ENCODE measurements at places on chromosomes 12 and 14. TPM values are rescaled to one million over a fixed set of nuclear protein-coding genes. Genes with fewer than 3 reads are reported as not detected.

DNA sequence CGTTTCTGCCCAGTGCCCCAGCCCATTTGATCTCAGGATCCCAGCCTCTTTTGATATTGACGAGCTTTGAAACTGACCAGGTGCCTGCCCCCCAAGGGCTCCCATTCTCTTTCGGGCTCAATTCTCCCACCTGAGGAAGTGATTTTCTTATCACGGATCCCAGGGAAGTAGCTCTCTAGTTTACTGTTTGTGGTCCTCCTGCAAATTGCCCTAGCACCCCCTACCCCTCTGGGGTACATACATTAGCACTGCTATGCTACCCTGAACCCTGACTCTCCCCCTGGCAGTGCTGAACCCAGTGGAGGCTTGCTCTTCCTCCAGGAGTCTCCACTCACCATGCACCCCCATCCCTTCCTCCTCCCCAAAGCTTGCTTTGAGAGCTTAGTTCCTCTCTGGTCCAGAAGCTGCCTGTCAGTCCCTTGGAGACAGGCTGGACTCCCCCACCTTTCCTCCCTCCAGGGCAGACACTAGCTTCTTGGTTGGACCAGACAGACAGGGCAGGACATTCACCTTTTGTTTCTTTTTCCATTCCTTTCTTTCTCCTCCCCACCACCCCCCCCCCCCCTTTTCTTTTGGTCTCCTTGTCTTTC, 4.4 kb upstream of the TBX3 start:
- DNase-seq, result no peak

CD69 gene
- 1.4 TPM for total RNA-seq

DNA sequence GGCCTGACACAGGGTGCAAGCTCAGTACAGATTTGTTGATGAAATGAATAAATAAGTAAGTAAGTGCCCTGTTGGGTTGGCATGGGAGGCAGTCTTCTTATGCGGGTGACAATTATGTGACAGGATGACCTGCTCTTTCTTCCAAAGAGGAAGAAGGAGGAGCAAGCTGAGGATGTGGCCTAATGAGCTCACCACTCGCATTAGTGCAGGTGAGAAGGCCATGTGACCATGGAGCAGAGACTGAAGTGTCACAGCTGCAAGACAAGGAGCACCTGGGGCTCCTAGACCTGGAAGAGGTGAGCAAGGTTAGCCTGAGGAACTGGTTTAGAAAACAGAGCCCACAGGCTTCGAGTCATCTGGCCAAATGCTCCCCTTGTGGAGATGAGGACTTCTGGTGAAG, 34.9 kb downstream of the LRTM2 start:
- no peak for DNase-seq

DNA sequence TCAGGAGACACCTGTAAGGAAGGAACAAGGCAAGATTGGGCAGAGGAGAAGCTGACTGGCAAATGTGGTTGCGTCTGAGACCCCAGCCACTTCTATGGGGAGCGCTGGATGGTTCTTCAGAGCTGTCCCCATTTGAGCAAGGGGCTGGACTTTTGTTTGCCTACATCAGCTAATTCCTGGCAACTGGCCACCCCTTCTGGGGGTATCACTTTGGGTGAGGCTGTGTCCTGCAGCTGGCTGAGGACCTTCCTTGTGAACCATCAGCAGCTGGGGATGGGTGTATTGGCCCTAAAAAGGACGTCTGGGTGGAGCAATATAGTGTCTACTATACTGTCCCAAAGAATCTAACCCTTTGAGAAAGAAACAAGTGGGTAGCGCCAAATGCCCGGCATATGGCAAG, 23.6 kb downstream of the PPFIBP1 start:
- DNase-seq, result no peak

GRCh38 chr14:32678088-32678487, 260.6 kb upstream of the NPAS3 start:
- no peak for DNase-seq
